ENCODE measurements at places on chromosomes 12 and 14. TPM values are rescaled to one million over a fixed set of nuclear protein-coding genes. Genes with fewer than 3 reads are reported as not detected.

CELA1 gene
- total RNA-seq: not detected

- DNase-seq: no peak
Measured at GRCh38 chr12:92676710-92677109, 26.1 kb upstream of the PLEKHG7 start.

DNA sequence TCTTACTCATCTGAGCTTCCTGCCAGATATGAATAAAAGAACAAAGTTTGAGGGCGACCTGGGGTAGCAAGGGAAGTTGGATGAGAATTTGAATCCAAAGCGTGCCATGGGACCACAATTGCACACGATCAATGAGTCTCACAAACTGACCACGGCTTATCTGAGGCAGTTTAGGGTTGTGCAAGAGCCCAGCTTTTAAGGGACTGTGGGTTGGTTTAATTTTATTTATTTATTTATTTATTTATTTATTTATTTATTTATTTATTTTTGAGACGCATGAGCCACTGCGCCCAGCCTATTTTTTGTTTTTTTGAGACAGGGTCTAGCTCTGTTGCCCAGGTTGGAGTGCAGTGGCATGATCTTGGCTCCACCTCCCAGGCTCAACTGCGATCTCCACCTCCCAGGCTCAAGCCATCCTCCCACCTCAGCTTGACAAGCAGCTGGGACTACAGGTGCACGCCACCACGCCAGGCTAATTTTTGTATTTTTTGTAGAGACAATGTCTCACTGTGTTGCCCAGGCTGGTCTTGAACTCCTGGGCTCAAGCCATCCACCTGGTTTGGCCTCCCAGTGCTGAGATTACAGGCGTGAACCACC lies 1.1 kb downstream of the AMDHD1 start:
- no peak for DNase-seq

GRCh38 chr12:1593174-1594005 lies 991 bp downstream of the FBXL14 start:
- DNase-seq: peak; percentile 48

ZDHHC22 gene
- not detected for total RNA-seq

All from left cardiac atrium (tissue), 4 donors.